Neural crest cell (in vitro differentiated cells): ENCODE measurements at places on chromosomes 1 and 21.

GRCh38 chr1:230842801-230843200 is 25.5 kb downstream of the C1orf198 start:
- DNase-seq: no peak

- no peak for DNase-seq
Measured at GRCh38 chr1:228370941-228371740, 35.5 kb downstream of the TRIM11 start.

DNA sequence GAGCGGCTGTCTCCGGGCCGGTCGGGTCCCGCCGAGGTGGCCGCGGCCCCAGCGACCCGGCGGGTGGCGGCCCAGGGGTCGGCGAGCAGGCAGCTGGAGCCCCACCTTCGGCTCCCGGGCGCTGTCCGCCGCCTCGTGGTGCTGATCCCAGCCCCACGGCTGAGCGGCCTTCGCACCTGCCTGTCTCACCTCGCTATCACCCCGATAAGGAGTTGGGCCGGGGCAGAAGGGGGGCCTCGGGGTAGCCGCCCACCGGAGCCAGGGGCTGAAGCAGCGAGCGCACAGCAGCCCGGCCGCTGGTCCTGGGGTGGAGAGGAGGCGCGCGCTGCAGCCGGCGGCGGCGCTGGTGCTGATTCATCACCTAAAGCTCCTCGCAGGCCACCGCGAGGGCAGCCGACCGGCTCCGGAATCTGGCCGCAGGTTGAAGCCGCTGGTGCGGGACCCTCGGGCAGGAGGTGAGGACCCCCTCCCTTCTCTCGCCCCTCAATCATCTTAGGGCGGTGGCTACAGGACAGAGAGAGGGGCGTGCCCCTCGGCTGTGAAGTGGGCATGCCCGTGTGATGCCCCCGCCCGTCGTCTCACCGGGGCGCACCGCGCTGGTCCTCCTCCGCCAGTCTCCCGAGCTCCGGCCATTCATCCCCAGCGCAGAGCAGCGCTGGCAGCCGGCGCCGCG is 575 bp downstream of the TRIM67 start:
- peak; percentile 50 for DNase-seq

- DNase-seq: no peak
Measured at GRCh38 chr1:154199563-154199879, 6.6 kb downstream of the CFAP141 start.

DNA sequence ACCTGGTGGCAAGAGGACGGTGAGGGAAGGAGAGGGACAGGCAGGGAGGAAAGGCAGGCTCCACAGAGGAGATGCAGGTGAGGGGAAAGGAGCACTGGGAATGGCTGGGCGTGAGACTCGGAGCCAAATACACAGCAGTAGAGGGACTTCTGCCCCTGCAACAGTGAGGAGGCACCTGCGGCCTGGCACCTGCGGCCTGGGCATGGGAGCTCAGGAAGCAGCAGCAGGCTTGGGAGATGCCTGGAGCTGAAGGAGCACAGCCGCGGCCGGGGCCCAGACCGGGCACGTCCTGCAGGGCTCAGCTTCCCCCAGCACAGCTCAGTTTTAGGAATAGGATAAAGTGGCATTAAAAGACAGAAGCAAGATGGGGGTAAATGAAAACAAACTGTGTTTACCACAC is 20.9 kb upstream of the TSPEAR start:
- DNase-seq: no peak

DNA sequence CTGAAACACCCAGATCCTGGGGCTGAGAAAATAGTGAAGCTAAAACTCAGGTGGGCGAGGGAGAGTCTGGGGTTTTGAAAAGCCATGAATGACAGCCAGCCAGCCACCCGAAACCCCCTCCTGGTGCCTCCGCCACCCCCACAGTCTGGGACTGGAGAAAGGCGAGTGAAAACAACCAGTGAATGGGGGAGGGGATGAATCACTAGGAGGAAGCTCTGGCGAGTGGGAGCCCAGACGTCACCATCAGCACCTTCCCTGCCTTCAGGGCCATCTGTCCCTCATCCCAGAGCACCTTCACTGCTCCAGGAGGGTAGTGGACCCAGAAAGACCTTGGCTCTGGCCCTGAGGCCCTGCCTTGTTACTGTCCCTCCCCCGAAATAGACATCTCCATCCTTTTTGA is 9.2 kb downstream of the RORC start:
- DNase-seq: no peak

DNA sequence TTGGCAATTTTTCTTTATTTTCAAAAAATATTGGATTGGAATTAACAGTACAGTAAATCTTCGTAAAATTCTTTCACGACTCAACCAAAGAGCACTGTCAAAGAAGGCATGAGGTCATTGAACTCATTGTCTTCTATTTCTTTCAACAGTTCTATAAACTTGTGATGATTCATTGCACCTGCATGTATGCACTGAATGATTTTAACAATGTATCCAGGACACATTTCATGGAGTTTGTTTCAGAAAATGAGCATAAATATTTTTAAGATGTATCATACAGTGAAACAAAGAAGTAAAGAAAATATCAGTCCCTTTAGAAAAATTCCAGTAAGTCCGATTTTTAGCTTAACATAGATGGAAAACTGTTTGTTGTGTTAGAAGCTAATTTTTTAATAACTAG is 33.6 kb upstream of the CD34 start:
- no peak for DNase-seq

- no peak for DNase-seq
Measured at GRCh38 chr1:91924146-91924545, 25.1 kb upstream of the BRDT start.

DNA sequence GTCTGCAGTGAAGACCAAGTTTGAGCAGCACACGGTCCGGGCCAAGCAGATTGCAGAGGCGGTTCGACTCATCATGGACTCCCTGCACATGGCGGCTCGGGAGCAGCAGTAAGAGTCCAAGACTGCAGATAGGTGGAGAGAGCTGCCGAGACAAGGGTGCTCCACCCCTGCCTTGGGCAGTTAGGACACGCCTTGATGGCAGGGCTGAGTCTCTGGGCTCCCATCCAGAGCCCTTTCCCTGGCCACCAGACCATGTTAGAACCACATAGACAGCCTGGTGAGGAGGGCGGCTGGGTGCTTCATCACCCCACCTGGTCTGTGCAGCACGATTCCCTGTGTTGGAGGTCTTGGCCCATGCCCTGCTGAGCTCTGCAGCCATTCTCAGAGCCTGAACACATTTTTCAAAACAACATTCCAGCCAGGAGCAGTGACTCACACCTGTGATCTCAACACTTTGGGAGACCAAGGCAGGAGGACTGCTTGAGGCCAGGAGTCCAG is 17.3 kb upstream of the MIIP start:
- DNase-seq: no peak

GRCh38 chr21:39527664-39528381 is 76.1 kb downstream of the SH3BGR start:
- no peak for DNase-seq

GRCh38 chr1:167330601-167331293 is 110.1 kb downstream of the POU2F1 start:
- no peak for DNase-seq

- no peak for DNase-seq
Measured at GRCh38 chr1:176539018-176539417, 76.0 kb downstream of the PAPPA2 start.

GRCh38 chr1:25879675-25880074 is 4.2 kb upstream of the PAQR7 start:
- no peak for DNase-seq

DNA sequence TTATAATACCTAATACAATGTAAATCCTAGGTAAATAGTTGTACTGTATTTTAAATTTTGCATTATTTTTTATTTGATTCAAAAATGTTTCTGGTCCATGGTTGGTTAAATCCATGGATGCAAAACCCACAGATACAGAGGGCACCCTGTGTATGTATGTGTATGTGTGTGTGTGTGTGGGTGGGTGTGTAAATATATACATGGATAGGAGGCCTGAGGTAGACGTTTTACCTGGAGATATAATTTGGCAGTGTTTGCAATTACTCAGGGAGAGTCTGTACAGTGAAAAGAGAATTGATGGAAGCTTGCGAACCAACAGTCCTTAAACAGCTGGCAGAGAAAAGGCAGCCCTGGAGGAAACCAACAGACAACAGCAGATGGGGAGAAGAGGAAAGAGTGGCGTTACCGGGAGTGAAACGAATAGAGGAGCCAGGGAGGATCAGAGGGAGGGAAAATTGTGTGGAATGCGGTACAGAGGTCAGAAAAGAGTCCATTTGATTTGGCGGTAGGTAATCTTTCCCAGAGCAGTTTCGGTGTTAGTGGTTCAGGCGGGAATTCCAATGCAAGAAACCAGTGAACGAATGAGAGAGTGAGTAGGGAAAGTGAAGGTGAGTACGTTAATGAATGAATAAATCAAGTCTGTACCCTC is 47.9 kb upstream of the NBL1 start:
- DNase-seq: no peak

DNA sequence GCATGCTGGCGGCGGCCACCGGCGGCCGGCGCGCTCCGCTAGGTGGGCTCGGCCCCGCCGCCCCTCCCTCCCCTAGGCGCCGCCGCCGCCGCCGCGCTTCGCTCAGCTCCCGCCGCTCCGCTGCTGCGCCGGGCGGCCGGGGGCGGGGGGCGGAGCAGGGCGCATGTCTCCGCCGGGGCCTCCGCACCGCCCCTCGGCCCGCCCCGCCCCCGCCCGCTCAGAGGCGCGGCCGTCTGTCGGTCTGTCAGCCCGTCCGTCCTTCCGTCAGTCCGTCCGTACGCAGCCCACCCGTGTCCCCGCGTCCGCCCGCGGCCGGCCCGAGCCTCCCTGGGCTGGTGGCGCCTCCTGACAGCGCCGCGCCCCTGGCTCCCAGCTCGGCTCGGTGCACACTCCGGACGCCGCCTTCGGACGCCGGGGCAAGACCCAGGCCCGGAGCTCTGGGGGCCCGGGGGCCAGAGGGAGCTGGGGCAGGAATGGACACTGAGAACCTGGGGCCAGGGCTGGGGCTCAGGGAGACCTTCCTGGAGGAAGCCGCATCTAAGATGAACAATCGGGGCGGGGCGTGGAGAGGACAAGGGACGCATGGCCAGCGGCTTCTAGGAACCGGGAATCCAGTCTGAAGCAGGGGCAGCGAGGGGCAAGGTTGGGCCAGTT is at the start of gene GPR153:
GPR153 (minus strand) TSS at position 138 of the 654 bp plus-strand sequence. CDS start 6,193 bp downstream, outside the sequence.
- DNase-seq: no peak

DNA sequence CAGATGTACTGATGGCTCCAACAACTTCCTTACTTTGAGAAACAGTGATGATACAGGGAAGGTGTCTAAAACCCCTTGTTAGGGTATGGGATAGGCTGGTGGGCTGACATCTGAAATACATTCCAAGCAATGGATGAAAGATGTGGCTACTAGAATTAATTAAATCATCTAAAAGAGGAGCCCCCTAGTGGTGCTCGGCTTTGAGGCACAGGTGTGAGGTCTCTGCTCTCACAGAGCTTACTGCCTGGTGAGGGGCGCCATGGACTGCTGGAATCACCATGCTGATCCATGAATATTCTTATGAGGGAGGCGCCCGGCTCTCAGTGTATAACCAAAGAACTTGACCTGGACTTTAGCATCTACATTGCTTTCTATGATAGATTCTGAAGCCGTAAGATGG is 48.5 kb downstream of the GNG4 start:
- no peak for DNase-seq

- DNase-seq: no peak
Measured at GRCh38 chr1:111442457-111442856, 6.6 kb downstream of the WDR77 start.

DNA sequence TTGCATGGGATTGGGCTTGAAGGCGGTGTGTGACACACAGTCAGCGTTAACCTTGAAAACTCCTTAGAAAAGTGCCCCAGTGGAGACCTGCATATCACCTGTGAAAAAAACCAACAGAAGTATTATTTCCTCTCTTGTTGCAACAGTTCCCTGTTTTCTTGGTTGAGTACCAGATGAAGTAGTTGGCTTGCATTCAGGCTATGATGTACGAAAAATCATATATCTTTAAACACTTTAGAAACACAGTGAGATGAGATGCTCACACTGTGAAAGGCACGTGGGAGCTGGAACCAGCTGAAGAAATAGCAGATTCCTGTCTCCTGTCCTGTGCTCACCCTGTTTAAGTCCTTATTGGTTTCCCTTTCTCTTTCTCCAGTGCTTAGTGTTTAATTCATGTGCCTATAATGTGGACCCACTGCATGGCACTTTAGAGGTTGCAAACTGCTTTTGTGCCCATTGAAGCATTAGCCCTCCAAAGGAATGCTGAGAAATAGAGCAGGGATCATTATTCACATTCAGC is 2.8 kb downstream of the CAMK1G start:
- no peak for DNase-seq

DNA sequence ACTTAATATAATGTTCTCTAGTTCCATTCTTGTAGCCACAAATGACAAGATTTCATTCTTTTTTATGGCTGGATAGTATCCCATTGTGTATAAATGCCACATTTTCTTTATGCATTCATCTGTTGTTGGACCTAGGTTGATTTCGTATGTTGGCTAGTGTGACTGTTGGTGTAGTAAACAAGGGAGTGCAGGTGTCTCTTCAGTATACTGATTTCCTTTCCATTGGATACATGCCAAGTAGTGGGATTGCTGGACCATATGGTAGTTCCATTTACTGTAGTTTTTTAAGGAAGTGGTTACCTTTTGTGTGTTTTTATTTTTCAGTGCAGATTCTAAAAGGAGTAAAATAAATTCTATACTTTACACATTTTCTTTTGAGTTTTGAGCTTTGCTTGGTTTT is 5.7 kb downstream of the PARK7 start:
- DNase-seq: no peak

- DNase-seq: no peak
Measured at GRCh38 chr1:43274804-43275180, 5.0 kb downstream of the TMEM125 start.

DNA sequence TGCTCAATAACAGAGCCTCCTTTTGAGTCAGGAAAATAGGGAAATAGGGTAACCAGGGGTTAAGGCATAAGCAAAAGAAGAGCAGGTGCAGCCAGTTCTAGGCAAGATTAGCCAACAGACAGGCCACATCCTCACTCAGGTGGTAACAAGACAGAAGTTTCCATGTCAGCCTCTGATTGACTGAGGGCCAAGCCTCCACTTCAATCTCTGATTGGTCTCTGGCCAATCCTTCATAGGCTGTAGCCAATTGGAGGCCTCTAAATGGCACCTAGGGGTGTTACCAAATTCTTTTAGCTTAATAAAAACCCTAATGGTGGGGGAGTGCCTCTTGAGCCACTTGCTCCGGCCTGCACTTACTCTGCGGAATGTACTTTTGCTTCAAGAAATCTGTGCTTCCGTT is 37.2 kb downstream of the LACTBL1 start:
- DNase-seq: no peak

DNA sequence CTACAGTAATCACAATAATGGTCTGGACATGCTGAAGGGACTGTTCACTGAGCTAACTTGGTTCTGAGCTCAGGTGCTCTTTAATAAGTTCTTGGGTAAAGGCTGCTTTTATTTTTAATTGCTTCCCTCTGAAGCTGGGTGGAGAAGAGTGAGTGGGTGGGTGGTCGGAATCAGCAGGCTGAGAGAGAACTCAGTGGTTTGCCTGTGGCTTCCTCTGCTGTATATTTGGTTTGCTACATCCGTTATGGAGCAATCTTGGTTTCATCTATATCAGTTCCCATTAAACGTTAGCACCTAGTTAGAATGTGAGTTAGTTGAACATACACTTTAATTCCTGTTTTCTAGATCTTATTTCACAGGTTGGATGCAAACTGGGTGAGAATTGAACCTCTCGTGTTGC is 23.3 kb downstream of the CNIH4 start:
- DNase-seq: no peak
